Activated CD8-positive, alpha-beta memory T cell treated with anti-CD3 and anti-CD28 coated beads for 4 hours (primary cell): ENCODE measurements at places on chromosomes 2 and 18.
A peak's percentile ranks its signal among the peaks of the same experiment; 100 is the strongest.

GRCh38 chr2:2484301-2484700, 153.2 kb upstream of the MYT1L start:
- no peak for DNase-seq

DNA sequence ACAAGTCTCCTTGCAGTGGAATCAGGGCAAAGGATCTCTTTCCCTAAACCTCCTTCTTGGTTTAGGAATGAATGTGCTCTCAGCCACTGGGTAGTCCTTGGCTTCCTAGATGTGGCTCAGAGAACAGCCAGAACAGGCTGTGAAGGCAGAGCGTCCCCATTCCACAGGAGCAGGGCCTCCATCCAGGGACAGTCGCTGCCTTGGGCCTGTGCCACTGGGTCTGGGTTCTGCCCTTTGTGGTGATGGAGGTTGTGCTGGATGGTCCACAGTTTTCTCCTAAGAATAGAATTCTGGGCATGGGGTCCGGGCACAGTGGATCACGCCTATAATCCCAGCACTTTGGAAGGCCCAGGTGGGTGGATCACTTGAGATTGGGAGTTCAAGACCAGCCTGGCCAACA, 516.5 kb upstream of the RAB6C start:
- DNase-seq, result no peak

DNA sequence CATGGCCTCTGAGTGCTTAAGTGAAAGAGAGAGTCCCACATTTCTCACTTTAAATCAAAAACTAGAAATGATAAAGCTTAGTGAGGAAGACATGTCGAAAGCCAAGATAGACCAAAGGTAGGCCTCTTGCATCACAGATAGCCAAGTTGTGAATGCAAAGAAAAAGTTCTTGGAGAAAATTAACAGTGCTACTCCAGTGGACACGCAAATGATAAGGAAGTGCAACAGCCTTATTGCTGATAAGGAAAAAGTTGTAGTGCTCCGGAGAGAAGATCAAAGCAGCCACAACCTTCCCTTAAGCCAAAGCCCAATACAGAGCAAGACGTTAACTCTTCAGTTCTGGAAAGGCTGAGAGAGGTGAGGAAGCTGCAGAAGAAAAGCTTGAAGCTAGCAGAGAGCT, 32.1 kb downstream of the PSMD1 start:
- no peak for DNase-seq

- DNase-seq, result no peak
Observed at GRCh38 chr2:141653184-141653583, 477.6 kb downstream of the LRP1B start.

- no peak for DNase-seq
Observed at GRCh38 chr2:160970052-160970965, 189.9 kb upstream of the TANK start.

GRCh38 chr18:5512176-5512575, 31.6 kb downstream of the EPB41L3 start:
- no peak for DNase-seq

- no peak for DNase-seq
Observed at GRCh38 chr2:45843136-45843535, 191.7 kb downstream of the PRKCE start.

- no peak for DNase-seq
Observed at GRCh38 chr2:216887138-216887537, 27.3 kb upstream of the TNP1 start.

DNA sequence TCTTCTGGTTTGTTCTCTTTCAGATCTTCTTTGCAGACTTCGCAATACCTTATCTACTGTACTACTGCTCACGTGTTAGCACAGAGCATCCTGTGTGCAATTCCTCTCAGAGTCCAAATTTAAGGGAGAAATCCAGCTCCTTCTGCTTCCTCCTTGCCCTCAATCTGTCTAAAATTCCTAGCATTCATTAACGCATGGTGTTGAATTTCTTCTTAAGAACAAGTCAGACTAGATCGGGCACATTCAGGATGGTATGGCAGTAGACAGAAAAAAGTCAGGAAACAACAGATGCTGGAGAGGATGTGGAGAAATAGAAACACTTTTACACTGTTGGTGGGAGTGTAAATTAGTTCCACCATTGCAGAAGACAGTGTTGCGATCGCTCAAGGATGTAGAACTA, 206.1 kb upstream of the CDH7 start:
- DNase-seq, result no peak

DNA sequence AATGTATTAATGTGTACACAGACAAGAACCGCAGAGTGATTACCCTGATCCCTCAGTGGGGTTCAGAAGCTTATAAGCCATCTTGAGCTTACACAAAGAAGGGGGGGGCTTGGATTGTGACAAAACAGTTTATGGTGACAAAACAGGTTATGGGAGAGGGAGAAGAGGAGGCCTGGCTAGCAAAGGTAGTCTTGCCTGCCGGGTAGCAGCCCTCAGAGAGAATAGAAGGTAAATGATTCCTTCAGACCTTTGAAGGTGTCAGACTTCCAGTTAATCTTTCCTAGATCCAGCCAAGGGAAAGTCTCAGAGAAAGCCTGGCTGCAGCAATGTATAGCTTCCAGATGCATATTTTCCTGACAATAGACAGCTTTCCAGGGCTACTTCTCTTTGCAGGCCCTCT, 44.6 kb upstream of the RAPH1 start:
- no peak for DNase-seq

- DNase-seq, result no peak
Observed at GRCh38 chr2:105671156-105671555, 73.6 kb upstream of the NCK2 start.

- peak; percentile 39 for DNase-seq
Observed at GRCh38 chr2:195533771-195534642, 123.0 kb upstream of the SLC39A10 start.

DNA sequence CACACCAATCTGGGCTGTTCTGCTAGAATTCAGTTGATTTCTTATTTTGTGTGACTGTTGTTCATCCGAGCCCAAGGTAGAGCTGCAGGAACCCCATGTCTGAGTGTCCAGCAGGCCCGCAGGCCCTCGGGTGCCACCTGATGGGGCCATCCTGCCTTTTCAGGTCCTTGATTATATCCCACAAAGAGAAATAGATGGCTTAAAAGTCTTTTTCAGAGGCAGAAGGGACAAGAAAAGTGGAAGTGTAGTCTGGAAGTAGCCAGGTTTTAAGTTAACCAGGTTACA, 52.2 kb downstream of the AGAP1 start:
- no peak for DNase-seq

- DNase-seq, result no peak
Observed at GRCh38 chr2:68193144-68193543, 35.5 kb downstream of the PNO1 start.

DNA sequence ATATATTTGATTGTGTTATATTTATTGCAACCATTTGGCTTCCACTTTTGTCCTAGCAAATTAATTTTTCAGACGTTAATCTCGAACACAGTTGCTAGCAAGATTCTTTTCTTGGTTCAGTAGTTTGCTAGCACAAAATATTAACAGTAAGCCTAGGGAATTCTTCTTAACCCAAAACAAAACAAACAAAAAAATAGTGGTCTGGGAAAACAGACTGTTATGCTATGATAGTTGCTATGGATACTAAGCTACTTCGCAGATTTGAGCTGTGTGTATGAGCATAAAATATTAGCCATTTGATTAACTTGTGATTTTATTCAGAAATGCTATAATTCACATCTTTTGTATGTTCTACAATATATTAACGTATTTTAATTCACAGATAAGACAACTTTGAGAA, 541.5 kb upstream of the NETO1 start:
- no peak for DNase-seq

DNA sequence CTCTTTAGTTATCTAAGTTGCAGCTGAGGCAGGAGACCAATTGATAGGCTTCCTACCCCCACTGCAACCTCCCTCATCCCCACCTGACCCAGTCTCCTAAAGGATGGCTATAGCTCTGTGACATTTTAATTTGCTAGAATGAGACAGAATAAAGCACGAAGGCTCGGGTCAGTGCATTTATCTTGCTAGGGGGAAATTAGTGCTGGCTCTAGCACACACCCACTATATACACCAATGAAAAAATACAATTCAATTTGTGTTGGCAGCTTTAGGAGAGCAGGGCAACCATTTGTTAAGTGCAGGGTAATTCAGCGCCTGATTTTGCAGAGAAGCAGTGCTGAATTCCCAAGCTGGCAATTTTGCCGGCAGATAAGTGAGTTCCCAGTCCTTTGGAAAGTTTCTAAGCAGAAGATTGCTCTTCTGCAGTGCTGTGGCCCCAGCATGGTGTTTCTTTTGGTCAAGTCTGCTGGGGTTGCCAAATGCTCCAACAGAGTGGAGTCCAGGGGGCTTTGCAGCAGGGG, 346.0 kb downstream of the ALK start:
- no peak for DNase-seq

GRCh38 chr2:213022987-213023386, 128.4 kb downstream of the IKZF2 start:
- DNase-seq, result no peak

DNA sequence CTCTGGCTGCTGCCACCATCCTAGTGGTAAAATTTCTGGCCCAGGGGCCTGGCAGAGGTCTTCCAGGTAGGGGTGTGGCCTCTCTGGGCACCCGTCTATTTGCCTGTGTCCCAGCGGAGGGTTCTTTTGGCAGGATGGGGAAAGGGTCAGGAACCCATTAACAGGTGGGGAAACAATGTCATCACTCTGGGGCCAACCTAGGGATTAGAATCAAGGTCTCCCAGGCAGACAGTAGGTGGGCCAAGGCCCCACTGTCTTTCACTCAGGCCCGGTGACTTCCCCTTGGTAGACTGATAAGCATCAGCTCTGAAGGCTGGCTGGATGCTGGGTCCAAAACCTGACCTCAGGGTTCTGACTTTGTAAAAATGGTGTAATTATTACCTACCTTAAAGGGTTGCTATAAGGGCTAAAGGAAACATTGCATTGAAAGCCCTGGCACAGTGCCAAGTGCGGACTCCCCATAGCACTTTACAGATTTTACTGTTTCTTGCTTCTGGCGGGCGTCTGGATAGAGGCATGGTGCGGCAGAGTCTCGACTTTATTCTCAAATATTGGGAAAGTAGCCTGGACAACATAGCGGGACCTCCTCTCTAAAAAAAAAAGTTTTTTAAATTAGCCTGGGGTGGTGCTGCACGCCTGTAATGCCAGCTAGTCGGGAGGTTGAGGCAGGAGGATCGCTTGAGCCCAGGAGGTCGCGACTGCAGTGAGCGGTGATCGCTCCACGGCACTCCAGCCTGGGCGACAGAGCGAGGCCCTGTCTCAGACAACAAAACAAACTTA, 2.2 kb downstream of the LBX2 start:
- no peak for DNase-seq

DNA sequence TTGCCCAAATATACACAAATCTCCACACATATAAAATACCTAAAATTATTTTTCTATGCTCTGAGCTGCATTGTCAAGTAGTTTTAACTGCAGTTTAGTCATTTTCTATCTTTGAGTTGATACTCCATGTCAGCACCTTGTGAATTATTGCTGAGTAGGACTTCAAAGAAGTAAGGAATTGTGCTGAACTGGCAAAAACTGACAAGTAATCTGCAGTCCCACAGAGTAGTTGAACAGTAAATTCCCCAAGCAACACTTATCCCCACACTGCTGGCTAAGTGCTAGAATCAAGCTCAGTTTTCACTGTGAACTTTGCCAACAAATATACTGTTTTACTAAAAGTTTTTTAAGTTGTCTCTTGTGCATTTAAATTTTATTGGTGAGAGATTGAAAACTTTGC, 141.8 kb upstream of the ST6GAL2 start:
- DNase-seq, result no peak

GRCh38 chr2:217469203-217469810, 533.5 kb downstream of the TNS1 start:
- DNase-seq, result no peak

DNA sequence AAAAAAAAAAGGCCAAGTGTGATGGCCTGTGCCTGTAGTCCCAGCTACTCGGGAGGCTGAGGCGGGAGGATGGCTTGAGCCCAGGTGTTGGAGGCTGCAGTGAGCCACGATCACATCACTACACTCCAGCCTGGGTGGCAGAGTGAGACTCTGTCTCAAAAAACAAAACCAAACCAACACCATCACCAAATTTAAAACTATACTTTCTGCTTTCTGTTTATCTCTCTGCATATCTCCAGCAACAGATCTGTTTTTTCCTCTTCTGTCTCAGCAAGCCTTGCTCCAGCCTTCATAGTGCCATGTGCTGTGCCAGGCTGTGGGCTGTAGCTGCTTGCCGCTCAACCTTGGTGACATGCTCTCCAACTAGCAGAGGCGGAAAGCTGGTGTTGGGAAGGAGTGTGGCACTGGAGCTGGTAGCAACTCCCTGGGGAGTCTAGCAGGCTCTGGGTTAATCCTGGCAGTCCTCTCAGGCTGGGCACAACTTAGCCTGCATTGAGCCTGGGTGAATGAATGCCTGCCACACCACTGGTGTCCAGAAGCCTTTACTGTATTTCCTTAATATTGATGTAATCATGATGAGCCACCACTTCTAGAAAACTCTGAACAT, 204.1 kb downstream of the LDLRAD4 start:
- DNase-seq, result no peak

DNA sequence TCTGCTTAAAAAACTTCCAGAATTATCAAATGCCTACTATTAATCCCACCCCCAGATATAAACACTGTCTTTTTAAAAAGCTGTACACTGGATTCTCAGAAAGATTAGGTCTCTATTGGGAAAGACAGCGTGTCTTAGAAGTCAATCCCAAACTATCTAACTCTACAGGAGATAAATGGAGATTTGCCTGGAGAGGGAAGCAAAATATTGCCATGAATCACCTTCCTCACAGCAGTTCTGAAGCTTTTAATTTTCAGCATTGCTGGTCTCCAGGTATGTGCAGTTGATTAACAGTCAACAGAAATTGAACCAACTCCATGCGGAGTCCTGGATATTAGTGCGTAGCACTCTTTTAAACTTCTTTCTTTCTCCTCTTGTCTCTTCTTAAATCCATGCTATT, 122.2 kb downstream of the DSC3 start:
- DNase-seq, result no peak

- no peak for DNase-seq
Observed at GRCh38 chr2:63040586-63040985, 10.0 kb upstream of the OTX1 start.

- no peak for DNase-seq
Observed at GRCh38 chr2:28318462-28319117, 74.1 kb upstream of the FOSL2 start.

- DNase-seq, result no peak
Observed at GRCh38 chr2:191228861-191229260, 16.3 kb upstream of the MYO1B start.

GRCh38 chr18:77065221-77065981, 67.2 kb downstream of the MBP start:
- DNase-seq, result no peak

DNA sequence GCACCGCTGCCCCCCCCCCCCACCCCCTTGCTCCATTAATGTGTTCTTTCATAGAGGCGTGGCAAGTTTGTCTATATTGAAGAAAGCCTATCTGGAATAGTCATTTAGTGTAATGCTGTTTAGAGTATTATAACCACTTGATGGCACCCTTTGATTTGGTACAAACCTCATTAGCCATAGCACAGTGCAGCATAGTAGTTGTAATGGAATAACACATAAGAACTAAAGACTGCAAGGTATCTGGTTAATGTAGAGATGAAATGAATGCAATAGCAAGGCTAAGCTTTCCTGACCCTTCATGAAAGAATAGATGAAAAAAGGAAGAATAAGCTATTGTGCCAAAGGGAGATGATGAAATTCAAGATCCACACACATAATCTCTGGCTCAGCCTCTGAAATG, 81.9 kb downstream of the EHBP1 start:
- DNase-seq, result no peak
